Stimulated activated naive CD4-positive, alpha-beta T cell treated with Interleukin-2 at 50 U/mL for 16 hours (primary cell): ENCODE measurements at places on chromosomes 7 and 10.

DNA sequence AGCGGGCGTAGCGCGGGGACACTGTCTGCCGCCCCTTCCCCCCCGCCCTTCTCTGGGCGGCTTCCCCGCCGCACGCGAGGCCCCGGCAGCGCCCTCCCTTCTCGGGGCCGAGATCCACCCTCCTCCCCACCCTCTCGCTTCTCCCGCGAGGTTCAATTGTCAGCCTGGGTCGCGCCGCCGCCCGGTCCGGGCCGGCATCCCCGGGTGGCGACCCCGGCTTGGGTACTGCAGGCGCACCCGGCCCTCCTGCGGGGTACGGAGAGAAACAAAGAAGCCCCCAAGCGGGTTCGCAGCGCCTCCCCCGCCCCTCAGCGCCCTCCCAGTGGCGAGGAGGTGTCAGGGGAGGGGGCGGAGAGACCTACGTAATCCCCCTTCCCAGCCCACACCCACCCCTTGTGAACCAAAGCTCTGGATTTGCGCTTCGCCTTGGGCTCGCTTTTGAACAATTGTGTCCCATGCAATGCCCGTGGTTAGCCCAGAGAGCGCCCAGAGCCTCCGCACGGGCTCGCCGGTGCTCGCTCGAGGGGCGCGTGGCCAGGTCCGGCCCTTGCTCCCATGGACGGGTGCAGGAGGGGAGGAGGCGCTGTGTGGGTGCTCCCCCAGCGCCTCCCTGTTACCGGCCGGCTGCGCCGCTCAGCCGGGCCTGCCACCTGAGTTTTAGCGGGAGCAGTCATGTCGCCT is 634 bp downstream of the HECW1 start:
- DNase-seq: no peak

GRCh38 chr10:33772370-33773252 is 438.1 kb upstream of the NRP1 start:
- no peak for DNase-seq

GRCh38 chr10:23558361-23558799 is 119.5 kb downstream of the OTUD1 start:
- DNase-seq: no peak

DNA sequence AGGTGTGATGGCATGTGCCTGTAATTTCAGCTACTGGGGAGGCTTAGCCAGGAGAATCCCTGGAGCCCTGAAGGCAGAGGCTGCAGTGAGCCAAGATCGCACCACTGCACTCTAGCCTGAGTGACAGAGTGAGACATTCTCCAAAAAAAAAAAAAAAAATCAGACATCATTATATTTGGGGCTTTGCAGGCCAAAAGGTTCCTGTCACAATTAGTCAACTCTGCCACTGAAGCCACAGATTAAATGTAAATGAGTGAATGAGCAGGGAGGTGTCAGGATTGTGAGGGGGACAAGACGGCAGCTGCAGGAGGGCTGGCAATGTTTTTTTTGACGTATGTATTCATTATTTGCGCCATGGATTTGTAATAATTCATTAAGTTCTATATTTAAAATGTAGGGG is 3.3 kb downstream of the ZNF33B start:
- DNase-seq: no peak

GRCh38 chr7:51456431-51457060 is 139.9 kb upstream of the COBL start:
- DNase-seq: no peak

DNA sequence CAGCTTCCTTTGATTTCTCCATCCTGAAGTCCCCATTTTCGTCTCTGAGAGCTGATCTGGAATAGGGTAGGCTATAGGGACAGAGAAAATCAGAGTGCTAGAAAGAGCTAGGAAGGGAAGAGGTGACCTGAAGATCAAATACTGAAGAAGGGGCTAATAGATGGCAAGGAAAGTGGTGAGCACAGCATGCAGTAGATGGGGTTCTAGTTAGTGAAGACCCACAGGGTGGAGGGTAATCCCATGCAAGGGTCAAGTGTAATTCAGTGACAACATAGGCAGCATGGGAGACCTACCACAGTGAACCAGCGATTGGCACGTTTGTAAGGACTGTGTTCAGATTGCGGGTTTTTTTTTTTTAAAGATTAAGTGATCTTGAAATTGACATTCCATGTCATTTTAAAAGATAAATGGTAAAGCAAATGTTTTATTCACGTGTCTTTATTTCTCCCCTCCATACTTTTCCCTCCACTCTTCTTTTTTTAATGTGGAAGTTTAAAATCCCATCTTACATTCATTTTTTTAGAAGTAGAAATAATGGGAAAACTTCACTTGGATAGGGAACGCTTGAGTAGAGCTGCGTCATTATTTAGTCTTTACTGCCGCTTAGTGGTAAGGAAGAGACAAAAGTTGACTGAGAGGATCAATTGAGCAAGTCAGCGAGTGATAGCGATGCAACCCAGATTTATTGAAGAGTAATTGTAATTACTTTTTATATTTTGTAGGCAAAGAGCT is 21.0 kb upstream of the ABI1 start:
- no peak for DNase-seq

- DNase-seq: no peak
Measured at GRCh38 chr10:34181553-34182300, 633.4 kb downstream of the PARD3 start.

DNA sequence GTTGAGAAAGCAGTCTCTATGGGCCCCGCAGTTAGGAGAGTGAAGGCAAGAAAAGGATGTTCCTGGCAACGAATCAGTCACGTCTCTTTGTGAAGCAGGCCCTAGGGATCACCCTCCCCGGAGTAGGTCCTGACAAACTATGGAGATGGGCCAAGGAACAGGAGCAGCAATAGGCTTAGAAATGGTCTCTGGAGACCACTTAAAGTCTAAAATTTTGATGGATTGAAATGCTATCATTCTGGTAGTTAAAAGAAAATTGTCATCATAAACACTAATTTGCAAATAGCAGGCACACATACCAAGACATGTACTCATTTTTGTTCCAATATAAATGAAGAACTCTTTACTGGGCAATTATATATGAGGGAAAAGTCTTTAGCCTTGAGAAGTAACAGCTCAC is 123.5 kb downstream of the ITGB8 start:
- no peak for DNase-seq

GRCh38 chr10:66457629-66458028 is 468.2 kb upstream of the LRRTM3 start:
- DNase-seq: no peak

GRCh38 chr7:148242294-148242821 is 348.2 kb upstream of the C7orf33 start:
- no peak for DNase-seq

- DNase-seq: no peak
Measured at GRCh38 chr10:63416376-63416775, 49.4 kb downstream of the JMJD1C start.

- peak; percentile 29 for DNase-seq
Measured at GRCh38 chr7:1569016-1569415, 816 bp downstream of the PSMG3 start.

- DNase-seq: no peak
Measured at GRCh38 chr7:154503962-154504550, 451.9 kb downstream of the DPP6 start.

- DNase-seq: no peak
Measured at GRCh38 chr10:12513775-12514673, 164.7 kb downstream of the CAMK1D start.

GRCh38 chr7:158264881-158265742 is 322.5 kb downstream of the PTPRN2 start:
- DNase-seq: no peak

DNA sequence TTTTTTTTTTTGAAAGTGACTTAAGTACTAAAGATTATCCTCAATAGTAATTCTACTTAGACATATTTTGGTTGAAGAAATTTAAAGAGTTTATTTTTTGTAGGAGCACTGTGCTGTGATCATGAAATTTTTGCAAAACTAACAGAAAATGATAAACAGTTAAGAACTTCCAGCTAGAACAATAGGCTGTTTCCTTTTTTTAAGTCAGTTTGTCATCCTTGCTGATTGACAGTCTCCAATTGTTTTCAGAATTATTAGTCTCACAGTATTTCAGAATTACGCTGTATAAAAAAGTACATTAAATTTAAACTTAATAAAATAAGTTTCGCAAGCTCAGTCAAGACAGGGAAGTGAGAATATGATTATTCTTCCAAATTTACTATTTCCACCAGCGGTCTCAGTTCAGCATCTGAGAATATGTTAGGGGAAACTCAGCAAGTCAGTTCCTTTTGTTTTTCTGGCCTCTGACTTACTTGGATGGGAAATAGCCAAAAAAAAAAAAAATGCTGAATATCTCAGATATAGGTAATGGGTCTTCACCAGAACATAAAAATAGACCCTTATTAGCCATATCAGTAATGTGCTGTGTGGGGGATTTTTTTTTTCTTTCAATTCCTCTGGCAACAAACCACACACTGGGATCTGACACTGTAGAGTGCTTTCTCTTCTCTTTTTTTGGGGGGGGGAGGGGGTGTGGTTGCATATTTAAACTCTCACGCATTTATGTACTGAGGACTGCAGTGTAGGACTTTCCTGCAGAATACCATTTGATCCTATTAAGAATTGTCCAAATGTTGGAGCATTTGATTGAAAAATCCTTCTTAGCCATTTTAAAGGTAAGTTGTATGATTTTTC is at the start of gene CD36:
CD36 (plus strand) TSS at position 732 of the 855 bp plus-strand sequence. CDS start 8,099 bp downstream, outside the sequence.
- DNase-seq: no peak

GRCh38 chr7:5679813-5680473 is 101.5 kb downstream of the RNF216 start:
- no peak for DNase-seq

DNA sequence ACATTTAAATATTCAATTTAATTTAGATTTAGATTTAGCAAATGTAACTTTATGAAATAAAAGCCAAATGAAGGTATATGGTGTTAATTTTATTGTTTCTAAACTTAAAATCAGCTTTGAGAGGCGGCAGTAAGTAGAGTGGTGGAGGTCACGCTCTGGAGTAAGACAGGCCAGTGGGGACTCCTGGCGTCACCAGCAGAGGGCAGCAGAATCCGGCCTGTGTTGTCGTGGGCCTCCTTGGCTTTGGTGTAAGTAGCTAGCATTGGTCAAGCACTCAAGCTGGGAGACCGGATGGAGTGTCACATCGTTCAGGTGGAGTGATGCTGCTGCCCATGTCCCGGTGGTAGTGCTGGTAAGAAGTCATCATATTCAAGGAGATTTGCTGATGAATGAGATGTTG is 98.7 kb upstream of the DNAJB6 start:
- no peak for DNase-seq

DNA sequence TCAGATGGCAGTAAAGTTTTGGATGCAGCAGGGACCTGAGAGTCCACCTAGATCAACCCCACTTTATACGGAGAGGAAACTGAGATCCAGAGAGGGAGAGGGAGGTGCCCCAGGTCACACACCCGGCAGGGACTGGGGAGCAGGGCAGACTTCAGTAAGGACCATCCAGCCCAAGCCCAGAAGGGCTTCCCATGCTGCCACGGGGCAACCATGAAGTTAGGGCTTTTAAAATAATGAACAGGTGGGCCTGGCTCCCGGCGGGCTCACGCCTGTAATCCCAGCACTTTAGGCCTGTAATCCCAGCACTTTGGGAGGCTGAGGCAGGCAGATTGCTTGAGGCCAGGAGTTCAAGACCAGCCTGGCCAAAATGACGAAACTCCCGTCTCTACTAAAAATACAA is 98.5 kb downstream of the HIP1 start:
- DNase-seq: no peak

DNA sequence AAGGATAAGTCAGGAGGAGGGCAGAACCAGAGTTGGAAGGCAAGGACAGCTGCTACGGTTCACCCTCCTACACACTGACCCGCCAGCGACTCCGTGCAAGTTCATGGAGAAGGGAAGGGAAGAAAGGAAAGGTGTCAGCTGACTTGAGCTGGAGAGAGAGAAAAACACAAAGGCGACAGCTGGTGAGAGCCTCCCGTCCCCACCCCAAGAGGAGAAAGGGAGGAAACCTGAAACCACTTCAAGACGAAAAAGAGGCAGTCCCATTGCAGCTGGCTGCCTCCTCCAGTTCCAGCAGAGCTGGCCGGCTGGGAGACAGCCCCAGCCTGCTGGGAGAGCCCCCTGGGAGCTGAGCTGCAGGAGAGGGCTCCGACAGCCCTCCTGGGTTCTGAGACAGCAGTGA is 75.2 kb downstream of the PARD3 start:
- DNase-seq: no peak

GRCh38 chr10:36802490-36803153 is 322.8 kb upstream of the ANKRD30A start:
- no peak for DNase-seq

- no peak for DNase-seq
Measured at GRCh38 chr7:106887421-106887820, 22.3 kb downstream of the PIK3CG start.

DNA sequence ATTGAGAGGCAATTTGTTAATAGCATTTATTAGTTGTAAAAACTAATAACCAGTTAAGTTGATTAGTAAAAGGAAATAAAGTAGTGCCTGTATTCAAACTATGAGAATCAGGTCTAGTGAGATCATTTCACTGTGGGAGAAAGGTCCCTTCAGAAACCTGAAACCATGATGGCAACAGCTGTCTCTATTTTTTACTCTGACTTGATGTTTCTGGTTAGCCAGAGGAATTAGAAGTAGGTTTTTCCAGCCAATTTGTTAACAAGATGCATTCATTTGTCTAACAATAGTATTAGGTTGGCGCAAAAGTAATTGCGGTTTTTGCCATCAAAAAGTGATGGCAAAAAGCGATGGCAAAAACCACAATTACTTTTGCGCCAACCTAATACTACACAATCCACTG is 272.2 kb upstream of the YAE1 start:
- DNase-seq: no peak

DNA sequence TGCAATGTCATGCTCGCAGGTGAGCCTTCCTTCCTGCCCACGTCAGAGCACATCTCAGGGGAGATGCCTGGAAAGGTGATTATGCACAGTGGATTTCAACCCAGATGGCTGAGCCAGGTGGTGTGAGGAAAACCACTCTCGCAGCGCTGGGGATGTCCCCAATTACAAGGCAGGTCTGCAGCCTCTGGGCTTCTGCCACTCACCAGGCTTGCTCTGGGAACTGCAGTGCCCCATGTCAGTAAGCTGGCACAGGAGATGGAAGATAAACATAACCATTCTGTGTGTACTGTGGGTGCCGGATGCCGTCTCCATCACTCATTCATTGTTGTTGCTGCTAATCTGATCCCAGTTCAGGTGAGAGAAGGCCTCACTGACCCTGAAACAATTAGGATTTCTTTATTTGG is 222.9 kb upstream of the PITRM1 start:
- DNase-seq: no peak

DNA sequence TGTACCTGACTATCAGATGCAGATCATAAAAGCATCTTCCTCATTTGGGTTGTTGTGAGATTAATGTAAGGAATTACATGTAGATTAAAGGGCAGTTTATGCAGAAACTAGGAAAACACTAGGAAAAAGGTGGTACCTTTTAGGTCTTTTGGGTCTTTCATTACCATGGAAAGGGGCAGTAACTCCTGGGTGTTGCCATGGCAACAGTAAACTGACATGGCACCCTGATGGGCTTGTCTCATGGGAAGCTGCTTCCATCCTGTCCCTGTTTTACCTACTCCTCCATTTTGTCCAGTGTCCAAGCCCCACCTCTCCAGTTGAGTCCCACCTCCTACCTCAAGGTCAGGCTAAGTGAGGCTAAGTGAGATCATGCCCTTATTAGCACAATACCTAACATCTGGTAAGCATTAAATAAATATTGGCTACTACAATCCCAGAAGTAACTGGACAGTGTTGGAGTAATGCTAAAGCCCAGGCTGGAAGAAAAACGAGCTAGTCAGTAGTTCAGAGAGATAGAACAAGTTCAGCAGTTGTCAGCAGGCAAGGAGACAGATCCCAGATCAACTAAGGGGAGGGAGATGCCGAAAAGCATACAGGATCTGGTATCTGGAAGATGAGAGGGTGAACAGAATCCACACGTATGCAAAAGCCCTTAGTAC is 240.0 kb upstream of the AUTS2 start:
- DNase-seq: no peak
